ENCODE measurements at places on chromosomes 13 and 19.

- DNase-seq = no peak
Observed at GRCh38 chr19:41703602-41704293, 4.7 kb upstream of the CEACAM5 start.

- DNase-seq = no peak
Observed at GRCh38 chr13:95279016-95279415, 22.2 kb downstream of the ABCC4 start.

DNA sequence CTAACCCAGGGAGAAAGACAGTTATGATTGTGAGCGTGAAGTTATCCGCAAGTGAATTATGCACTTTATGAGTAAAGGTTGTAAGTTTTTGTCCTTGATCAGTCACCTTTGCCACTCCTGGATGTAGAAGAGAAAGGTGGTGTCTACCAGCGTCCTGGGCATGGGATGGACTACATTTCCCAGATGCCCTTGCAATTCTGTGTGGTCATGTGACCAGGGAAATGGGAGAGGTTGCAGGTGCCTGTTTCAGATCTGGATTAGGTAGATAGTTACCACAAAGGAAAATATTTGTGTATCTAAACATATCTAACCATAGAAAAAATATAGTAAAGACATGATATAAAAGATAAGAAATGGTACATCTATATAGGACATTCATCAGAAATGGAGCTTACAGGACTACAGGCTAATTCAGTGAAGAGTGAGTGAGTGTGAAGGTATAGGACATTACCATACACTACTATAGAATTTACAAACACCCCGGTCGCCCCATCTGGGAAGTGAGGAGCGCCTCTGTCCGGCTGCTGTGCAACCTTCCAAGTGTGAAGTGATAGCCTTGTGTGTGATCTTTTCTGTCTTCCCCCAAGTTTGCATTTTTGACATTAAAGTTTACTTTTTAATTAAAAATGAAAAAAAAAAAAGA lies 51.6 kb upstream of the CACNA1A start:
- DNase-seq = no peak

- DNase-seq = no peak
Observed at GRCh38 chr13:45276913-45277312, 64.1 kb downstream of the TPT1 start.

DNA sequence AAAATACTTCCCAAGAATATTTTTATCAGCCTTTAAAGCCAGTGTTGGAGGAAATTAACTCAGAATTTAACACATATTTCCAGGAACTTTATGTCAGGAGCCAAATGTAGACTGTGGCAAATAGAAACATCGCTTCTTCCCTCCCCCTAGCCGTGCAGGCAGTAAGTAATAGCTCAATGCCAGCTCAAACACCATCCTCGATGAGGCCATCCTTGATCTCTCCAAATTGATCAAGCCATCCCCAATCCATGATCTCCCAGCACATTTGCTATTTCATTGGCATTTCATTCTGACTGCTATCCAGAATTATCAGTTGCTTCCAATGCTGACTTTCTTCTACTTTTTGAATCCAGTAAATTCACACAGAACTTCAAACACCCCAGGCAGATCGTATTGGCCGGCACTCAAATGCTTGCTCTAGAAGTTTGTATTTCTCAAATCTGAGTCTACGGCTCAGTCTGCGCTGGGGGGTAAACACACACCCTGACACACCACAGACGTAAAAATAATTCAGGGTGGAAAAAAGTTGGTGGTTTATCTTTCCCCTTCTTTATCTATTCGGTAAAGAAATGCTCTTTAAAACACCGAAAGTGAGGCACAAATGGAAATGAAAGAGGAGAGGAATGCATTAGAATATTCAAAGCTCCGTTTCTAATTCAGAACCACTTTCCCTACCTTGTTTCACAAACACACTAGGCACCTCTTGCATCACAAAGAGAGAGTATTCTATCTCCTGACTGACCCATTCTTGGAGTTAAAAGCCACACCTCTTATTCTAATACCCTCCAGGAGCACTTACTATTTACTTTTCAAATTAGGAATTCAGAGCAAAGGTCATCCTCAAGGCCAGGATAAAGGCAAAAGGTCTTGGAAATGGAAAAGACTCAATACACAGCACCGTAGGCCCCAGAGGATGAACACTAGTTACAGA lies 991 bp downstream of the OBI1 start:
- no peak for DNase-seq

DNA sequence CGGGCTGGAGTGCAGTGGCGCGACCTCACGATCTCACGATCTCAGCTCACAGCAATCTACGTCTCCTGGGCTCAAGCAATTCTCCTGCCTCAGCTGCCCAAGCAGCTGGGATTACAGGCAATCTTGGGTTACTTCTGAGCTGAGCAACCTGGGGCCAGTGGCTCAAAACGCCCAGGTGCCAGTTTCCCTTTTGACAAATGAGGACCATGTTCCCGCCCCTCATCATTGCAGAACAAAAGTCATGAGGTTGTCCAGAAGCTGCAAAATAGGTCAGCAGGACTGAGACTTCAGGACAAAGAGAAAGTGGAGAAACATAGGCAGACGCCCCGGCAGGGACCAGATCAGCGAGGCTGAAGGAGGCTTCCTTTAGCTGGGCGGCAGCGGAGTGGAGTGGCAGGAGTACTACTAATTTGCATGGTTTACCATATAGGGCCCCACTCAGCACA lies 3.3 kb upstream of the ADGRE5 start:
- no peak for DNase-seq

DNA sequence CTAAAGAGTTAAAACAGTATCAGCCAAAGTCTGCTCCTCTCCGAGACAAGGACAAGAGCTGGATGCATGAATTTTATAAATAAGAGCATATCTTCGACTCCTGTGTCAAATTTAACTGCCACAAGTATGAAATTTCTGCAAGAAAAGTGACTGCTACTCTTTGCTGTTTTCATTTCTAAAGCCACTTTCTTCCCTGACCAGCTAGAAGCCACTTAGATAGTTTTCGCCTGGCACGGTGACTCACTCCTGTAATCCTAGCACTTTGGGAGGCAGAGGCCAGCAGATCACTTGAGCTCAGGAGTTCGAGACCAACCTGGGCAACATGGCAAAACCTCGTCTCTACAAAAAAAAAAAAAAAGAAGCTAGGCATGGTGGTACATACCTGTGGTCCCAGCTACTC lies 61.3 kb downstream of the ENOX1 start:
- no peak for DNase-seq

- DNase-seq = no peak
Observed at GRCh38 chr13:73782450-73783449, 351.5 kb downstream of the KLF12 start.

DNA sequence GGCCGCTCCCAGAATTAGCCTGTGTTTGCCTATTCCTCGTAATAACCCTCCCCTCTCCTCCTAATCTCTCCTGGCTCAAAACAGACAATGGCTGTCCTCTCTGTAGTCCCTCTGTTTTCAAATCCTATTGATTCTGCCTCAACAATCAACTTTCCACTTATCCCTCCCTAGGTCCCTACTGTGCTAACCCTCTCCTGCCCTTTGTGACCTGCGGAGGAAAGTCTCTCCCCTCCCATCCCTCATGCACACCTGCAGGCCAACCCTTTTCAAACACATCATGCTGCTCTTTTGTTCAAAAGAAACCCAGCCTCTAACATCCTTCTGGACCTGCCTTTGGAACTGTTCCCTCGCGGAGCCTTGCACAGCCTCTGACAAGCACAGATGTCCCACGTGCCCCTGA lies 37.3 kb downstream of the CILP2 start:
- no peak for DNase-seq

- DNase-seq = no peak
Observed at GRCh38 chr13:80923907-80924306, 583.0 kb upstream of the SPRY2 start.

GRCh38 chr13:97884707-97885468 lies 68.6 kb upstream of the IPO5 start:
- no peak for DNase-seq

GRCh38 chr19:50817941-50818858 lies 5.4 kb downstream of the KLK1 start:
- DNase-seq = no peak

DNA sequence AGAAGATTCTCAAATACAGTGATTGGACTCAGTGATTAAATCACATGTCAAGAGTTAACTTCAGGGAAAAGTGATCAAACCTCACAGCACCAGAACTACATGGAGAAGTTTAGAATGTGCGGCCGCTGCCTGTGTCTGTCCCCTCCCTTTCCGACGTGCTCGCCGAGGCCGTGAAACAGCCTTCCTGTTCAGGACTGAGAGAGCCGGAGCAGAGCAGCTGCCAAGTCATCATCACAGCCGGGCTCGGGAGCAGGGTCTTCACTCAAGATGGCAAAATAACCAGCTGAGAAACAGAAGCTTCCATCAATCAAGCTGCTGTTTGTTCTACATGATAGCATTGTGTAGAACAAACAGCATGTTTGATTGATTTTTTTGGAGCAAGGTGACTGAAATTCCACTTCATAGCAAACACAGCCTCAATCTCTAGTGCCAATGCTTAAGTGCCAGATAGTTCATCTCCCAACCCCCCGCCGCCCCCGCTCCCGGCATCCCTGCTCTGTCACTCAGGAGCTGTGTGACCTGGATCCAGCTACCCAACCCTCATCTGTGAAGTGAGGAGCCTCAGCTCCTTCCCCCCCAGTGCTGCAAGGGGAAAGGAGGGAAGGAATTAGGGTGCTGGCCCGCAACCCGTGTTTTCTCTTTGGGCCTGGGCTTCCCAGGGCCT lies 70.6 kb downstream of the HSPH1 start:
- DNase-seq = no peak

- DNase-seq = no peak
Observed at GRCh38 chr13:113053376-113053775, 52.2 kb upstream of the F7 start.

DNA sequence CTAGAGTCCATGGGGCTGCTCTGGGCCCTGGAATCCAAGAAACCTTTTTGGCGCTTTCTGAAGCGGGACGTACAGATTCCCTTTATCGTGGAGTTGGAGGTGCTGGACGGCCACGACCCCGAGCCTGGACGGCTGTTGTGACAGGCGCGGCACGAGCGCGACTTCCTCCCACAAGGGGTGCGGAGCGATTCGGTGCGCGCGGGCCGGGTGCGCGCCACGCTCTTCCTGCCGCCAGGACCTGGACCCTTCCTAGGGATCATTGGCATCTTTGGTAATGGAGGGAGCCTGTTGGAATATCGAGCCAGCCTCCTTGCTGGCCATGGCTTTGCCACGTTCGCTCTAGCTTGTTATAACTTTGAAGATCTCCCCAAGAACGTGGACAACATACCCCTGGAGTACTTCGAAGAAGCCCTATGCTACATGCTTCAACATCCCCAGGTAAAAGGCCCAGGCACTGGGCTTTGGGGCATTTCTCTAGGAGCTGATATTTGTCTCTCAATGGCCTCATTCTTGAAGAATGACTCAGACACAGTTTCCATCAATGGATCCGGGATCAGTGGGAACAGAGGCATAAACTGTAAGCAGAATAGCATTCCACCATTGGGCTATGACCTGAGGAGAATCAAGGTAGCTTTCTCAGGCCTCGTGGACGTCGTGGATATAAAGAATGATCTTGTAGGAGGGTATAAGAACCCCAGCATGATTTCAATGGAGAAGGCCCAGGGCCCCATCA lies 3.5 kb upstream of the ZFP82 start:
- DNase-seq = no peak

DNA sequence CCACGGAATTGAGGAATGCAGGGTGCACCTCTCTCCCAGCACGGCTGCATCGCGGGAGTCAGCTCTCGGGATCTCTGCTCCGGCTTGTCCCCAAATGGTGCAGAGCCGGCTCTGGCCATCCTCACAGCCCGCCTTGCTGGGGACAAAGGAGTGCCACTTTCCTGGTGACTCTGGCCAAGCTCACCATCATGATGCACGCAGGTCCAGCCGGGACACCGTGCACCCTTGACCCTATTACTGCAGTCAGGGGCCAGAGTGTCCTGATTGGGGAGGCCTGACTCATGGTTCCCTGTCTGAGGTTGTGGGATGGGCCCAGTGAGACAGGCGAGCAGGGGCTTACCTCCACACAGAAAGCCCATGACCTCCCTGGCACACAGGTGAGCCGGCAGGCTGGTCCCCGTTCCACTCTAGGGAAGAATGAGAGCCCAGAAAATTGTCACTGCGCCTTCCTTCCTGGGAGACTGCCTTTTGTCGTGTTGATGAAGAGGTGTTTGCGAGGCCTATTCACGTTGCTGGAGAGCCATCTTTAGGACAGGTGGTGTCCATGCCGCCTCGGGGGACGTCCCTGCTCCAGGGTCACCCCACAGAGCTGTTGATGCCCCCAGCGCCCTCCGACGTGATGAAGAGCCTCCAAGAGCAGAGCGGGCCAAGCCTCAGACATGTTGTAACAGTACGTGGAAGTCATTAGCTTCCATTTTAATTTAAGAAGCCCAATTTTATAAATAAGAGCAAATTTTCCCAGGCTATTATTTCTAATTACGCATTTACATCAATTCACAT lies 18.5 kb upstream of the VSTM2B start:
- DNase-seq = no peak

DNA sequence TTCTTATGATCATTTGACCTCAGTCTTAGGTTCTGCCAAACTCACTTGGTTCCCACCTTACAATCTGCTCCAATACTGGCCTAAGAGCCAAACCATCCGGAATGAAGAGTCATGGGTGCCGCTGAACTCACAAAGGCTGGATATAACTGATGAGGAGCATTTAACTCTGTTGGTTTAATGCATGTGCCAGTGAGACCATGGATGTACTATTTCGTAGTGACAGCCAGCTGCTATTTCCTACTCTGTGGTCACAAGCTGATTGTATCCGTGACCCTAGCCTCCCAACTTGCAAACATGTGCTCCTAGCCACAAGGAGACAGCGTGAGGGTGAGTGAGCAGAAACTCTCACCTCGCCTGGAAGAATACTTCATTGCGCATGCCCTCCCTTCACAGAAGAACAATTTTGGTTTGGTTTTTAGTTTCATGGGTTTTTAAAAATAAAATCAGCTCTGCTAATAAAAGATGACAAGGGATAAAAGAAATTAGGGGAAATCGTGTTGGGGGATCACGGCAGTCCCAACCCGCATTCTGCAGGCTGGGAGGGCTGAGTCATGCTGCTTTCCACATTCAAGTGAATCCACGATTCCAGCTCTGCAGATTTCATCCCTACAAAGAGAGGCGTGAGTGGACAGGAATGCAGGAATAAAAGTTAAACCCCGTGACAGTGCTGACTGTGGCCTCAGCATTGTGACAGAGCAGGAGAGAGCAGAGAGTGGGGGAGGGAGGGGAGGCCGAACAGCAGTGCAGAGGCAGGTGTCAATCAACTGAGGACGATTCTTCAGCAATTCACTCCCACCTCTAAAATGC lies 66.8 kb upstream of the RAP2A start:
- no peak for DNase-seq

GRCh38 chr13:42393573-42394360 lies 121.8 kb downstream of the AKAP11 start:
- DNase-seq = no peak

DNA sequence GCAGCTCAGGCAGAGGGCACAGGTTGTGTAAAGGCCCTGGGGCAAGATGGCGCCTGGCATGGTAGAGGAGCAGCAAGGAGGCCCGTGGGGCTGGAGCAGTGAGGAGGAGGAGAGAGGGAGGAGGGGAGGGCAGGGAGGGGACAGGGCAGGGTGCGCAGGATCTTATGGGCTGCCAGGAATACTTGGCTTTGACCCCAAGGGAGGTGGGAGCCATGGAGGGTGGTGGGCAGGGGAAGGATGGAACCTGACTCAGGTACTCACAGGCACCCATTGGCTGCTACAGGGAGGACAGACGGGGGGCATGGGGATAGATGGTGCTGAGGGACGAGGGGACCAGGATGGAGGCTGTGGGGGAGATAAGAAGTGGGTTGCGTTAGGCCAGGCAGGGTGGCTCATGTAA lies 3.3 kb downstream of the TNFAIP8L1 start:
- DNase-seq = no peak
